ENCODE measurements at places on chromosomes 4 and X. TPM values are rescaled to one million over a fixed set of nuclear protein-coding genes. Genes with fewer than 3 reads are reported as not detected.

PNMA3 gene
- 0.02 TPM for polyA plus RNA-seq

DNA sequence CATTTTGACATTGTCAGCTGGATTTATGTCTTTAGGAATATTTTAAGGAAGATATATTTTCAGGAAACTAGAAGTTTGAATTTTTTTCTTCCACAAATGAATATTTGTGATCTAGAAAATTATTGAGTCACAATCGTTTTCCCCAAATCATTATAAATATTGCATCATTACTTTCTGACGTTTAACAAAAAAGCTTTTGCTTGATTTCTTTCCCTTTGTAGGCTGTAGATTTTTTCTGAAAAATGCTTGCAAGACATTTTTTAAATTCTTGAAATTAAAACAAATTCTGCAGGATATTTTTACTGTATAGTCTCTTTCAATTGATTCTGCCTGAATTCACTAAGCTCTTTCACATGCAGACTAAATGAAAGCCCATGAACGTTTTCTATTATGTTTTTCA is 4.9 kb upstream of the SMARCAD1 start:
- no peak for DNase-seq

- DNase-seq = no peak
These were observed 930.1 kb downstream of the ADGRL3 start for GRCh38 chr4:62130230-62130629.

DNA sequence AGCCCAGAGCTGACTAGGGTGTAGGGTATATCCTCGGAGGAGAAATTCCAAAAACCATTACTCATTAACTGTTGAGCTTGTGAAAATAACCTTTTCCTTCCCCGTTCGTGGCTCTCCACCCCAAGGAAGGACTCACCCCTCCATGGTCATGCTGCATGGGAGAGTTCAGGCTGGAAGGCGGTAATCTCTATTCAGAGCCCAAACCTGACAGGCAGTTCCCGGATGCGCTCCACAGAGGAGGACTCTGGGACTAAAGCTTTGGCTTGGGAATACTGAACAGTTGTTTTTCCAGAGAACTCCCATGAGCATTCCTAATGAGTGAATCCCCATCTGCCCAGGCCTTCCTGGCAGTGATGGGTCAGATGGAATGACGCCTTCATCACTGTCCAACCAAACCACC is 125.4 kb downstream of the BCOR start:
- no peak for DNase-seq

DNA sequence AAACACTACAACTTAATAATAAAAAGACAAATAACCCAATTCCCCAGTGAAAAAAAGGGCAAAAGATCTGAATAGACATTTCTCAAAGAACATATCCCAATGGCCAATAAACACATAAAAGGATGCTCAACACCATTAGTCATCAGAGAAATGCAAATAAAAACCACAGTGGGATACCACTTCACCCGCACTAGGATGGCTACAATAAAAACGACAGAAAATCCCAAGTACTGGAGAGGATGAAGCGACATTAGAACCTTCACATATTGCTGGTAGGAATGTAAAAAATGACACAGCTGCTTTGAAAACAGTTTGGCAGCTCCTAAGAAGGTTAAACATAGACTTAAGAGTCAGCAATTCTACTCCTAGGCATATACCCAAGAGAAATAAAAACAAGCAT is 140.6 kb upstream of the ARX start:
- no peak for DNase-seq
